ENCODE measurements at places on chromosomes 2 and 18. TPM values are rescaled to one million over a fixed set of nuclear protein-coding genes. Genes with fewer than 3 reads are reported as not detected.

The TEKT4 gene
- not detected for total RNA-seq

The LDLRAD4 gene
- total RNA-seq: 1.7 TPM

The SLC30A3 gene
- total RNA-seq: 0.93 TPM

The ZNF532 gene
- total RNA-seq: 180 TPM

The CETN1 gene
- total RNA-seq: not detected

The IL36A gene
- total RNA-seq: not detected

The LONRF2 gene
- total RNA-seq: 5.2 TPM

The DUSP2 gene
- 1.1 TPM for total RNA-seq

The EVX2 gene
- total RNA-seq: 0.43 TPM

- no peak for DNase-seq
Measured at GRCh38 chr2:19299032-19299431, 59.4 kb downstream of the OSR1 start.

GRCh38 chr2:42102591-42103450 is 55.0 kb downstream of the PKDCC start:
- DNase-seq: peak; percentile 50

- DNase-seq: no peak
Measured at GRCh38 chr2:9423922-9424272, 443 bp downstream of the CPSF3 start.

DNA sequence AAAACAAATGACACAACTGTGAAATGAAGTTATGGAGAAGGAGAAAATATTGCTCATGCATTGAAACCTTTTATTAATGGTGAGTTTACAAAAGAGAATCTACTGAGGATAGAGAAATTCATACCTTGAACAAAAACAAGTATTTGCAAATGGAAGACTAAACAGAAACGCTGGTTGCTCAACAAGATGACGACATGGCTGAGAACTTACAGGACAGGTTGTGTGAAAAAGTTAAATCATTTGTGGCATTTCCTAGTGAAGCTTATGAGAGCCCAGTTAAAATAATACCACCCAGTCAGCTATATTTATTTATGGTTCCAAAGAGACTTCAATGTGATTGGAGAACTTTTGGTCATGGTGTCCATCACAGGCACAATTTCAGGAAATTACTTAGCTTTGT is 148.6 kb upstream of the PKDCC start:
- no peak for DNase-seq

DNA sequence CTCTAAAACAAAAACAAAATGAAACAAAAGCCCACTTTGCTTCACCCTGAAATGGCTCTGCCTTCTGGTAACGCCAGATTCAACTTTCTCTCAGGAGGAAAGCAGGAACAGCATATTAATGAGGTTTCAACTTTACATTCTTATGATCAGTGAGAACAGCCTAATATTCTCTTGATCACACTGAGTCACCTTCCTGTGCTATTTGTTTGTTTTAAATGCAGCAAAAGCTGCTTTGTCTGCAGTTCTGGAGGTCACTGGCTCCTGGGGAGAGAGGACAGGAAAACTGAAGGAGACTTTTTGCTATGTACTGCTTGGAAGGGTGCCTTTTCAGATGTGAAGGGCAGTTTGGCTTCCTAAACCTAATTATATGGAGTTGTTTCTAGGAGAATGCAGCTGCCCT is 48.1 kb downstream of the MAIP1 start:
- no peak for DNase-seq

DNA sequence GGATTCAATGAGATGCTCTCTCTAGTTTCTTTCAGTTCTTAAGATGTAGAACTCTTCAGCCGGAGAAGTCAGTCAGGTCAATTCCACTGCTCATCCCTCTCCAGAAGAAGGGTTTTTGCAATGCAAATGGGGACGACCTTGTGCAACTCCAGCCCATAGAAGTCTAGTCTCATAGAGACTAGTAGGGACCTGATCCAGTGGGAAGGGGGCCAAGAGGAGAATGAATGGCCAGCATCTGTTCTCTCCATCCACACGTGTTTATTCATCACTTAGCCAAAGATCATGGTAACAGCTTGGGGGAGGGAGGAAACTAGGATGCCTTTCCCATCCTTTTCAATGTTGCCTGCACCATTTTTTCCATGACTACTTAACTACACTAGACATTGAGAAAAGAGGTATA is 120.2 kb downstream of the LAMA3 start:
- DNase-seq: no peak

DNA sequence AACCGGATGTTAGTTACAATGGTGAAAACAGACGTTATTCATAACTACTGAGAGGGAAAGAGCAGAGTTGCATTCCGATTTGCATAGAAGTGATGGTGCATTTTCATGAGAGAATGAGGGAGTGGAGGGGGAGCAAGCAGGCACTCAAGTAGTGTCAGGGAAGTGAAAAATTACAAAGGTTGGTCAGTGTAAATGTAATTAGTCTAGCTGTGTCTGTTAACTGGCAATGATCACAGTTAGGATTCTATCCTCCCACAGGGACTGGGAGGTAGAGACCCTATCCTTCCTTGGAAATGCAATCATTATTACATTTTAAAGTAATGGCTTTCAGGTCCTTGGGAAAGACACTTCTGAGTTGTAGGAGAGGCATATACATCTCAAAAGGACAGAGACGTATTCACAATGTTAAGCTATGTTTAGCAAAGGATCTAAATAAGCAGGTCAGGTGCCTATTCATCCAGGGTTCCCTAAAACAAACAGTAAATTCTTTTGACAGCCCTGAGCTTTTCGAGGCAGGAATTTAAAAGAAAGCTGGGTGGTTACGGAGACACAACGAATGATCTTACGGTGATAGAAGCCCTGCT is 1671.8 kb upstream of the DDX18 start:
- DNase-seq: no peak

GRCh38 chr2:162053808-162054155 is 20.2 kb downstream of the DPP4 start:
- DNase-seq: no peak

DNA sequence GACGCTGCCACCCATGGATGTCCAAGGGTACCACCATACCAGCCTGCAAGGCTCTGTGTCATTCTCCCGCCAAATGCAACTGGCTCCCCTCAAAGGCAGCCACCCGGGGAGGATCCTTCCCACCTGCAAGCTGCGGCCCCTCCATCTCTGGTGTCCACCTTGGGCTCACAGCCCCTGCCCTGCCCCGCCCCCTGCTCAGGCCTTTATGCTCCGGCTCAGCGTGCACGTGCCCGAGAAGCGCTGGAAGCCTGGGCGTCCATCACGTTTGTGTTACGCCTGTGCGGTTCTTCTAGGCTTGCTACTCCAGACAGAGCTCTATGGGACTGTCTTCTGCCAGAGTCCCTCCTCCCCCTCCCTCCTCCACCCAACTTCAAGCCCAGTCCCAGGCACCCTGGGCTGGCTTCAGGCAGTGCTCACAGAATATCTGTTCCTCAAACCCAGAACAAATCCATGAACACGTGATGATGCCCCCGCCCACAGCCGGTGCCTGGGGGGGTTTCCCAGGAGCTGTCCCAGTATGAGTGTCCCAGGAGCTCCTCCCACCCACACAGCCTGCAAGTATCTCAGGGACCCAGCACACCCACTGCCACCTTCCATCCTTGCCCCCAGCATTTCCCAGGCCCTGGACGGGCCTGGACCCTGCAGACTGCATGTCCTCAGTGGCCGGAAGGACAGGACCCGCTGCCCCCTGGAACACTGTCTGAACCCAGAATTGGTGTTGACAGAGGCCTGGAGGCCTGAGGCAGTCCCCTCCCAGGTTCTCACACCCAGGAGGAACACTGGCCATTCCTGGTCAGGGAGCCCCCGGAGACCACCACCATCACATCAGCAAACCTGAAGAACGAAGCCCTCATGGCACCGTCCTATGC is 30.3 kb downstream of the KIF1A start:
- DNase-seq: no peak

- DNase-seq: no peak
Measured at GRCh38 chr2:98020516-98020915, 24.8 kb upstream of the TMEM131 start.

GRCh38 chr2:229175497-229175863 is 95.6 kb downstream of the PID1 start:
- no peak for DNase-seq

- no peak for DNase-seq
Measured at GRCh38 chr2:67500541-67500940, 103.4 kb downstream of the ETAA1 start.

GRCh38 chr2:241265506-241265905 is 50.0 kb downstream of the HDLBP start:
- no peak for DNase-seq

DNA sequence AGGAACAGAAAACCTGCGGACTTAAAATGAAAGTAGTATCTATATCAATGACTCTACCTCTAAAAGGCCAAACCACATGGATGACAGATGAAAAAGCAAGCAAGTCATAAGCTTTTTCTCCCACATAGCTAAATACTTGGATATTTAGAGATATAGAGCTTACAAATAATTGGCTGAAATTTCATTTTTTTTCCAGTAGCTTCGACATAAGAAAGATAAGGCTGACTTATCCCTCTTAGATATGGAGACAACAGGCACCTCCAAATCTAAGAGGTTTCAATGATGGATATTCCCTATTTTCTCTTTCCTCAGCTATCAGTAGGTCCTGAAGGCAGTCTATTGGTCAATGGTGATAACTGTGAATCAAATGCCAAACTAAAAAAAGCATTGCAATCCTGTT is 460.3 kb downstream of the MEIS1 start:
- DNase-seq: no peak

DNA sequence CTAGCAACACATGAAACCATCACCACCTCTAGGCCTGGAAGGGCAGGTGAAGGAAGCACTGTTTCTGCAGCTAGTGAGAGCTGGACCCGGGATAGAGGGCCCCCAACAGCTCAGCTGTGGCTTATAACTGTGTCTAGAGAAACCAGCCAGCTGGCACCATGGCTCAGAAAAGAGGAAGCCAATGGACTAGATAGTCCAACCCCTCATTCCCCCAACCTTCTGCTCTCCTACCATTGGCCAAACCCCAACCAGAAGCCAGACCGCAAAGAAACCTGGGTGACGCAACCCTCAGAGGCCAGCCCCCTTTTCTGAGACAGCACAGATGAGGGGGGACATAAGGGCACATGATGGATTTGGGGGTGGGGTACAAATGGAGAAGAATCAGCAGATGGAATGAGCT is 24.3 kb downstream of the SMYD1 start:
- DNase-seq: no peak

- DNase-seq: peak; percentile 20
Measured at GRCh38 chr2:154697418-154698252, 860 bp upstream of the KCNJ3 start.

DNA sequence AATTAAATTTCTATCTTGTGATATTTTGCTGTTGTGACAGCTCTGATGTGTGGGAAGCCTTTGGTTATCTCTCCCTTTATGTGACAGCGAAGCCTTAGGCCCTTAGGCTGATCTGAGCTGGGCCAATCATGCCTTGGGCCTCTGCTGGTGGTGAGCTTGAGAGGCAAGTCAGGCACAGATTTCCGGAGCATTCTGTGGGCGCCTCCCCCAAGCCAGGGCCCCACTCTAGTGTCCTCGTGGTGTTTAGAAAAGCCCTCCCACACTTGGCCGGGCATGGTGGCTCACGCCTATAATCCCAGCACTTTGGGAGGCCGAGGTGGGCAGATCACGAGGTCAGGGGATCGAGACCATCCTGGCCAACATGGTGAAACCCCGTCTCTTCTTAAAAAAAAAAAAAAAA is 239.8 kb downstream of the SH3RF3 start:
- DNase-seq: no peak

DNA sequence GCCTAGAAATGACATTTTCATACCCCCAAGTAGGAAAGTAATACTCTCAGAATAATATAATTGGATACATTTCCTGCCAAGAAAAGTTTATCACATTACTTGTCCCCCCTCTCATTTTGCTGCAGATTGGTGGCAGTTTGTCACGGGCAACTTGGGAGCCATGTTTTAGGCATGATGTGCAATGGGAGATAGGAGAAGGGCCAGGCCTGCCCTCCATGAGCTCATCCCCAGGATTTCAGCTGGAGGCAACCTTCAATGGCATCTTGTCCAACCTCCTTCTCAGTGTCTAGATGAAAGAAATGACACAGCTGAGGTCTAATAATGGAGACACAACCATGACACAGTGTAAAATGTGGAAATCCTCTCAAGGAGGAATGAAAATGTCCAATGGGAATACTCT is 11.4 kb upstream of the RAB31 start:
- no peak for DNase-seq

DNA sequence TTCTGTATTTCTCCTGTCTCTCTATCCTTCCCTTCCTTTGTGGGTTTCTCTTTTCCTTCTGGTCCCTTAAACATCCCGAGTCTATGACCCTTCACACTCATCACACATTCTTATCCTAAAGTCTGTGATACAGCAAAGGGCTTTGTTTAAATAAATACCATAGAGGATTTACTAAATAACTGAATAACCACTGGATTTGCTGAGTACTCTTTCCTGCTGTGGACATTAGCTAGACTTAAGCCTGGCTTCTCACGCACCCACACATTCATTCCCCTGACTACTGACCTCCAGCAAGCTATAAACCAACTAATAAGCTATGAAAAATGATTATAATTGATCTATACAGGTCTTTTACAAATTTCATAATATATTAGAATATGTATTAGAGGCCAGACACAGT is 76.6 kb downstream of the COL4A3 start:
- DNase-seq: no peak

DNA sequence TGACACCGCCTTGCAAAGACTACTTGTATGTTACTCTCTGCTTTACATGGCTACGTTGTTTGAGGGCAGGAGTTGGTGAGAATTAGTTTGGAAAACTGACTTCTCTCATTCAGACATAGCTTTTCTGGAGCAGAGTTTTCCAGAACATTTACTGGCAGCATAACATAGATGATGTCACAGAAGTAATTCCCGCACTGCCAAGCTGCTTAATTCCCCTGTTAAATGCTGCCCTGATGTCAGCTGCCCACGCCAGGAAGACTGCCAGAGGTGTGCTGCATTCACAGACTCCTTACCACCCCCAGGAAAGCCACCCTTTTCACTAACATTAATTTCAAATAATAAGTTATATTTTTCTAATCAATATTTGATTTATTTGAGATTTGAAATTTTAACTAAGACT is 24.7 kb upstream of the PTPN2 start:
- DNase-seq: no peak

GRCh38 chr2:231701456-231702373 is 6.6 kb upstream of the PTMA start:
- DNase-seq: no peak

Data from neural crest cell (in vitro differentiated cells).